ENCODE measurements at places on chromosomes 5 and 9. TPM values are rescaled to one million over a fixed set of nuclear protein-coding genes. Genes with fewer than 3 reads are reported as not detected.

The ANKRD20A1 gene
- total RNA-seq = 2.7 TPM

GRCh38 chr5:40278881-40279280 is 400.8 kb upstream of the PTGER4 start:
- H3K36me3 ChIP-seq = no peaks in the 10 kb centered on the region
- no peaks in the 10 kb centered on the region for H3K27me3 ChIP-seq
- no peak for DNase-seq
- H3K27ac ChIP-seq = no peak overlapping the region
- no peak overlapping the region for H3K4me3 ChIP-seq

DNA sequence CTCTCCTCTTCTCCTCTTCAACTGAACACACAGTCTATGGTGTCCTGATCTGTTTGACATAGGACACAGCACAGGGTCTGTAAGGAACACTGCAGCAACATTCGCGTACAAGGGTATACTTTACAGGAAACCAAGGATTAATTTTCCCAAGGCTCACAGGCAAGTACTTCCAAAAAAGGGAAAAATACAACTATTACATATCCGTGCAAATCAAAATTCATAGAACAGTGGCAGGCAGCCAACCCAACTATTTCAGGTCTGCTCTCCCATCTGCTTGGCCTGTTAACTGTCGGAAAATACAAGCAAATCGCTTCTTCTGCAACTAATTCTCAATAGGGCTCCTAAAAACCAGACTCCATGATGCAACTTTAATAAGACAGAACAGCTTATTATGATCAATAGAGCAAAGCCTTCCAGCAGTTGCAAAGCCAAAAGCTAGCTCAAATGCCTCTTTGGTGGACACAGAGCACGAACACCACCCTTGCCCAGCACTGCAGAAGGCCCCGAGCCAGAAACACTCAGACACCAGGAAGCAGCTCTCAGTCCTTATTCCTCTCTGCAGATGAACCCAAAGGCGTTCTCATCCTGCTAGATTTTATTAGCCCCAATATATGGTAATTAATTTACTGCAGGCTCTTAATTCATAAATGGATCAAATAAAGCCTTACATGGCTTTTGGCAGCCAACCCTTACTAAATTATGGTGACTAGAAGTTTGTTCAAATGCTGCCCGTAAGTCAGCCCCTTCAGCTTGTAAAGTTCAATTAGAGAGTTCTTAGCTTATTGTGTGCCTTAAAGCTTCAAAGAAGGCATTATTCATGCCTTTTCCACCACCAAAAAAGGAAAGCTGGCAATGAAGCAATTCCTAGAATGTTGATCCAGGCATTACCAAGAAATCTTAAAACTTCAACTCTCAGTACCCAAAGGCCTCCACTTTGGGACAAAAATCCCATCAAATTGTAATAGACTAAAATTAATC is 68.8 kb downstream of the ZNF608 start:
- DNase-seq = no peak
- no peaks in the 10 kb centered on the region for H3K36me3 ChIP-seq
- no peaks in the 10 kb centered on the region for H3K4me1 ChIP-seq

DNA sequence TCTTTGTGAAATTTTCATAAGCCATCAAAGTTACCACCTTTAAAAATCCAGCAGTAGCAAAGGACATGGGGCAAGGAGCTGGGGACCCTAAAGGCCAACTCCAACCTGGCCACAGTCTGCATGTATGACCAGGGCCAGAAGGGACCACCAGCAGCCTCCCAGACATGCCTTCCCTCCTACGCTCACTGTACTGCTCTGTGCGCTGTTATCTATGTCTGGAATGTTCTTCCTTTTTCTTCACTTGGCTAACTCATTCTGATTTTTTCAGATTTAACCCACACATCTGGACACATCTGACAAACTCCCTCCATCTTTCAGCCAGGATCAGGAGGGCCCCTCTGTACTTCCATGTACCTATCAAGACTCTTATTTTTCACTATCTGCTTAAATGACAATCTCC is 47.6 kb upstream of the TRAF1 start:
- DNase-seq = no peak
- peaks cover 15% of the 10 kb centered on the region for H3K4me1 ChIP-seq
- H3K4me3 ChIP-seq = no peak overlapping the region
- no peaks in the 10 kb centered on the region for H3K36me3 ChIP-seq
